DND-41 (cell line): ENCODE measurements at places on chromosomes 7 and 10.

GRCh38 chr7:34451923-34452322 is 206.1 kb upstream of the NPSR1 start:
- DNase-seq = no peak

- DNase-seq = no peak
These were observed 239.7 kb upstream of the PLXDC2 start for GRCh38 chr10:19576576-19576975.

- DNase-seq = peak; percentile 13
These were observed 188.1 kb downstream of the MGMT start for GRCh38 chr10:129655007-129655678.

DNA sequence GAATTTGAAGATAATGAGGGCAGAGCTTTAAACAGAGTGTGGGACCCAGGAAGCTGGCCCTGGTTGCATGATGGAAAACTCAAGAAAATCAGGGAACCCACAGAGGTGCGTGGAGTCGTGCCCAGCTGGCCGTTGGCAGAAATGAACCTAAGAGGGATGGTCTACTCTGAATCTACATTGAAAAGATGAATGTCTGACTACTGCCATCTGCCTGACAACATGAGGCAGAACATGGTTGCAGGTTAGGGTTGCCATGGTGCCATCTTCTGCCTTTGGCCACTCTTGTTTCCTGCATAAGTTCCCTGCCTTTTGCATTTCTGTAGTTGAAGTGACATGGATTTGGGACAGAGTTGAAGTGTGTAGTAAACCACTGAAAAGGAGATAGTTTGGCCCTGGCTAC is 138.5 kb upstream of the COBL start:
- DNase-seq = no peak

DNA sequence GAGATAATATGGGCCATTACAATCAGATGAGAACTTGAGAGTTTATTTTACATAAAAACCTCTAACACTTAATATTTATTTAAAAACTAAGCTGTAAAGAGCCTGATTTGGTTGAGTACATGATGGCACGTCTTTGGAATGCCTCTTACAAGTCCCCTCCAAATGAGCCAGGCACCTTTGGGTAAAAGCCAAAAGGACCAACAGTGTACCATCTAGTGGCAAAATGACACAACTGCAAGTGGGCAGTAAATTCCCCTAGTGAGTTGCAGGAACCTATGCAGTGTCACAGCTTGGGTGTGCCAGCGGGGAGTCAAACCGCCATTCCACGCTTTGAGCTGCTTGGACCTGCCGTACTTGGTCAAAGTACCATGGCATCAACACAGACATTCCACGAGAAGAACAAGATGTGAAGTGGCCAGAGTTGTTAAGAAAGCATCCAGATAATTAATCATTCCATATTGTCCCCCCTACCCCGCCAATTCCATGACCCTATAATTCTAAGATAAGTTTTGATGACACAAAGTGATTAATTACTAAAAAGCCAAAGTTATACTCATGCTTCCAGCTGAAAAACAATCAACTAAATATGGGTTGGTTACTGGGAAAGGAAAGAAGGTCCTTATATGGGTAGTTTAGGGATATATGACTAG is 115.2 kb downstream of the SORBS1 start:
- peak; percentile 38 for DNase-seq

DNA sequence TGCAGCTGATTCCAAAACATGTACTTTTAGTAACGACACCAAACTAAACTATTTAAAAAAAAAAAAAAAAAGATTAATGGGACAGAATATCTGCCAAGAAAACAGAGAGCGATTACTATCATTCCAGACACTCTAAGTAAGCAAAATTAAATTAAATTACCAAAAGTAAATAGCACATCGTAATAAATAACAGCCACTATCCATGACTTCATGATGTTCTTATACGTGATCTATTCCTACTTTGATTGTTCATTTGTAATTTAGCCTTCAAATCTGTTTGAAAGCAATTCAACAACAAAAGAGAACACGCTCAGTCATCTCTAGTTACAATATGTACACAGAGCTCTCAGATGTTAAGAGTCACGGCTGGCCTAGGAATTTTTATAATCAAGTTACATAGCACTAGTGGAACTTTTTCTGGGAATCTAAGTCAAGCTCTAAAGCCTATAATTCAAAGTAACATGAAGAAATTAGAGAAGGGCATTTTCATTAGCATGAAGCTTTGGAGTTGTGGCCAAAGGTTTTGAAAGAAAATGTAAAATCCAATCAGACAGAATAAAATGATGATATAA is 241.7 kb upstream of the NEBL start:
- DNase-seq = no peak

GRCh38 chr7:39451901-39452300 is 114.3 kb upstream of the YAE1 start:
- no peak for DNase-seq

- DNase-seq = no peak
These were observed 368.1 kb downstream of the RPS24 start for GRCh38 chr10:78401624-78402367.

- DNase-seq = no peak
These were observed 655.7 kb downstream of the INHBA start for GRCh38 chr7:41047211-41047610.

DNA sequence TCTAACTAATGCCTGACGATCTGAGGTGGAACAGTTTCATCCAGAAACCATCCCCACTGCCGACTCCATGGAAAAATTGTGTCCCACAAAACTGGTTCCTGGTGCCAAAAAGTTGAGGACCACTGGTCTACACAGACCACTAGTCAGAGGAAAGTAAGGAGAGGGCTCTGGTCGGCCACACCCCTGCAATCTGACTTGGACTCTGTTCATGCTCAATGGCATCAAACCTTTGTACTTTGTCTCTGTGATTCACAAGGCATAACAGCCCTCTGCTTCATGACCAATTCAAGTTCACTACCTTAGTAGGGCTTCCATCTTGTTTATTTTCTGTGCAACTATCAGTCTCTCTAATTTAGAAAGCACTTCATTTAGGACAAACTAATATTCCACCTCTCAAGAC is 1.8 kb downstream of the TUBAL3 start:
- no peak for DNase-seq

GRCh38 chr10:51718804-51719291 is 19.5 kb upstream of the CSTF2T start:
- no peak for DNase-seq

GRCh38 chr7:1050956-1051690 is 6.8 kb downstream of the GPR146 start:
- DNase-seq = no peak

- DNase-seq = no peak
These were observed 112.0 kb downstream of the TRRAP start for GRCh38 chr7:98990356-98990755.

DNA sequence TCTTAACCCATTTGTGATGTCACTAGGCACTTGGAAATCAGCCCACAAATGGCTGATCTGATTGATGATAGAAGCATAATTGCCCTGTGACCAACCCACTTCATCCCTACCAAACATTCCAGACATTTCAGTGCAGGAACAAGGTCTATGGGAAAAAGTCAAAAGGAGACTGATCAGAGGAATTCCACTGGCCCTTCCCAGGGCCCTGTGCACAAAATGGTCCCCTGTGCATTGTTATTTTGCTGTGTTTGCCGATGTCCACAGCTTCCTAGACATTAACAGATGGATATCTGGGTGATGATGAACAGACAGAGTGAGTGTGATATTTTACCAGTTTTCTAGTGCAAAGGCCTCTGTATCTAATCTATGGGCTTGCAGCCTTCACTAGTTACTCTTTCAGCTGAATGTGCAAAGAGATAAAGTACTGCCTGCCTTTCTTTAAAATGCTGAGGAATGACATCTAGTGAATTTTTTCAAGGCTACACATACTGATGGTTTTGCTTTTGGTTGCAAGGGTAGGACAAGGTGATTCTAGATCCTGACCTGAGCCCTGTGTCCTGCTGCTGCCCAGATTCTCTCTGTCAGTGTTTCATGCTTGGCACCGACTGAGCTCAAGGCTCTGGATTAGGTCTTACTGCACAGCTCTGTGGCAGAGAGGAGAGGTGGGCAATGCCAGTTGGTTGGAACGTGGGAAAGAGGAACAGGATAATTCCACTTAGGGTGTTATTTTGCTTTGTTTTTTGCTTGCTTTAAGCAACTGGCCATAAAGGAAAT is 55.4 kb downstream of the CALD1 start:
- no peak for DNase-seq

GRCh38 chr7:100585511-100586265 is at the start of gene LRCH4:
LRCH4 (minus strand) TSS chr7:100586129; CDS start chr7:100586100, 29 bp downstream.
- DNase-seq = no peak

- DNase-seq = no peak
These were observed 33.0 kb downstream of the BAMBI start for GRCh38 chr10:28710202-28710886.

- DNase-seq = no peak
These were observed 134.9 kb downstream of the ADRA2A start for GRCh38 chr10:111211706-111212105.

DNA sequence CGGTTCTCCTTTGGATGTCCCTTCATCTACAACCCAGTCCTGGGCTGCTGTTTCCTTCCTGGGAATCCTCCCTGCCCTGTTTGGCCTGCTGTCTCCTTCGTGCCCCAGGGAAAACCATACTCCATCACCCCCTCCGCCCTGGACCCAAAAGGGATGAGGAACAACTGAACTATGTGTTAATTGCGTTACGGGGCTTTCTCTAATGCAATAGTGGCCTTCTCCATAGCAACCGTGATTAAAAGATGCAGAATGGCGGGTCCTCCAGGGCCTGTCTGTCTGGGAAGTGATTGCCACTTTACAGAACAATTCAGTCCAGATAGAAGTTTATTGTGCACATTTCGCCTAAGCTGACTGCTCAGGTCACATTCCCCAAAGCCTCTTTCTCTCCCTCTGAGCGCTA is 112.0 kb upstream of the FGFR2 start:
- no peak for DNase-seq

- no peak for DNase-seq
These were observed 31.2 kb downstream of the ADCYAP1R1 start for GRCh38 chr7:31083210-31083786.
